NCI-H510A (cell line): ENCODE measurements at places on chromosomes 1 and 21.

DNA sequence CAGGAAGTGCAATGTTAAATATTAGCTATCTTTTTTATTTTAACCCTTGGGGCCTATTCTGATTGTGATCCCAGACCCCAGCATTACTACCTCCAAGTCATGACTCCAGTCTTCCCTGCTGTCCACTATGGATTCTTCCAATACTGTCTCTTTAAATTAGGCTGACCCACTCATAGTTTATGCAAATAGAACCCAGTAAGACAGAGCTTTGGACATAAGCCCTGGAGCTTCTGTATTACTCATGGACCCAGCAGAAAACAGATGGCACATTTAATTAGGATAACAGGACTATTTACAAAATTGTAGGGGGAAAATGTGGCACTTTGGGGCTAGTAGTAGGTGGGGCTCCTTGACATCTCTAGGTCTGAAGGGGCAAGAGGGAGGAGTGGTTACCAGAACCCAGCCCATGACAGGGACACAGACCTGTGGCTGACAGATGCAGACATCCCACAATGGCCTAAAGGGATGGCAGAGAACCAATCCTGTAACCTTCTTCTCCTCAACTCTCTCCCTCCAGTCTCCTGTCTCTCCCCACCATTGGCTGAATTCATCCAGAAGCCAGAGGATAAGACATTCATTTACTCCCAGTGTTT, 233.5 kb downstream of the OMA1 start:
- no peak for DNase-seq

- peak; percentile 86 for DNase-seq
Observed at GRCh38 chr1:39409055-39409816, 82.2 kb upstream of the BMP8A start.

DNA sequence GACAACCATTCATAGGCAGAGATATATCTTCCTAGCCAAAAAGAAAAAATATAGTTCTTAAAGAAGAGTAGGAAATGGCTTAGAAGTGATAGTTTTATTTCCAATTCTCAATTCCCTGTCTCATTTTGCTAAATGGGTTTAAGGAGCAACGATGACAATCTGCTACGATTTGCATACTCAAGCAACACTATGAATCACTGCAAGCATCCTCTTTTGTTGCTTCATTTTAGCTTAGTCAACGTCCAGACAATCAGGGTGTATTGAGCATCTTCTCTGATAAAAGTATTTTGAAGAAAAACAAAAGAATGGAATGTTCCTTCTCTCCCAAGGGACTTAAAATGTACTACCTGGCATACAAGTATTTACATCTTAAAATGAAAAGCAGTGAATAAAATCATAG, 80.6 kb downstream of the RGS7 start:
- no peak for DNase-seq

- DNase-seq: no peak
Observed at GRCh38 chr1:163970151-163970550, 588.8 kb upstream of the PBX1 start.

- no peak for DNase-seq
Observed at GRCh38 chr1:55078470-55078869, 39.1 kb downstream of the PCSK9 start.

- DNase-seq: peak; percentile 41
Observed at GRCh38 chr21:35051287-35051818, 2.3 kb upstream of the RUNX1 start.

DNA sequence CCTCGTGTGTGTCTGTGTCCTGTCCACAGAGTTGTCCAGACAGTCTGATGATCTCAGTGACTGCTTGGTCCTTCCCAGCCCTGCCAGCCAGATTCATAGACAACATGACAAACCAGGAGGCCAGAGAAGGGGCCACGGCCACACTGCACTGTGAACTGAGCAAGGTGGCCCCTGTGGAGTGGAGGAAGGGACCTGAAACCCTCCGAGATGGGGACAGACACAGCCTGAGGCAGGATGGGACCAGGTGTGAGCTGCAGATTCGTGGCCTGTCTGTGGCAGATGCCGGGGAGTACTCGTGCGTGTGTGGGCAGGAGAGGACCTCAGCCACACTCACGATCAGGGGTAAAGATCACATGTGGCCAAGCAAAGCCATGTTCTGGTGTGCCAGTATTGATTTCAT, 96.4 kb downstream of the OBSCN start:
- no peak for DNase-seq

DNA sequence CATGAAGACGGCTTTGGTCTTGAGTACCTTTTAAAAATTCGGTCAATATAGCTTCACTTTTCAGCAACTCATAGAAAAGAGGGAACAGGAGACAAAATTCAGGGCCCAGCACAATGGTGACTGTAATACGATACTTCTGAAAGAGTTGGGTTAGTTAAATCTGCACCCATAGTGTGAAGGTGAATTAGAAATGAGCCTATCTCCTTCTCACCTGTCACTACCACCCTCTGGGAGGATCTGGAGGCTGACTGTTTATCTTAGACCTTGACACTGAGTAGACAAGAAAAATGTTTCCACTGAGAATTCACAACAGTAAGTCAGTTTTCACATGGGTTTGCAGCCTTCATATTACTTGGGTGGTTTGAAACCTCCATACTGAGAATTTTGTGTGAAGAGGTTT, 57.9 kb upstream of the HMGB4 start:
- no peak for DNase-seq

DNA sequence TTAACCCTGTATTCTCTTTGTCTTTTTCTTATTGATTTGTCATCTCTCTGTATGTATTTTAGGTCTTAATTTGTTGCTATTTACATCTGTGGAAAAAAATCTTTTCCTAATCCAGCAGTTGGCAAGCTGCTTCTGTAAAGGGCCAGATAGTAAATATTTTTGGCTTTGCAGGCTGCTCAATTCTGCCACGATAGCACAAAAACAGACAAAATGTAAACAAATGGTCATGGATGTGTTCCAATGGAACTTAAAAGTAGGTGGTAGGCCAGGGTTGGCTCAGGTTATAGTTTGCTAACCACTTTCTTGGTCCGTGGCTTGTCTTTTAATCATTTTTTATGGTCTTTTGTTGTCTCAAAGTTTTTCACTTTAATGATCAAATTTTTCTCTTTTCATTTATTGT, 371.8 kb downstream of the HHAT start:
- no peak for DNase-seq

DNA sequence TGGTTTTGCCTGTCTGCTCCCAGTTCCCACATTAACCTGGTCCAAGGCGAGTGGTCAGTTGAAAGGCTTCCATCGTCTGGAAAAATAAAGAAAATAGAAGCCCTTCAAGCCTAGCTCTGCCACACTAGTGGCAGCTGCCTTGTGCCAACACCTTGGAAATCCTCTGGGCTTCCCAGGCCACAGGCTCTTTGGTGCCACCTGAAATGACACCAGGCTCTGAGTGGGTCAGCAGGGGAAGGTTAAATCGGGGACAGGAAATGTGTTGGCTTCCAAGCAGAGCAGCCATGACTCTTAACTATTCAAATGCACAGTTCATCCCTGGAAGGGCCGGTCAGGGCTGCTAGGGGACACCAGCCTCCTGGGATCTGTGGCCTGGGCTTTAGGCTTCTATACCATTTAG, 558.7 kb downstream of the MATN1 start:
- no peak for DNase-seq

GRCh38 chr21:41779659-41780058, 12.8 kb upstream of the RIPK4 start:
- peak; percentile 40 for DNase-seq

GRCh38 chr1:94946886-94947285, 20.0 kb upstream of the CNN3 start:
- no peak for DNase-seq

- no peak for DNase-seq
Observed at GRCh38 chr1:14135070-14135469, 435.1 kb downstream of the PRDM2 start.

GRCh38 chr1:30758785-30759380, 1.3 kb upstream of the LAPTM5 start:
- no peak for DNase-seq

DNA sequence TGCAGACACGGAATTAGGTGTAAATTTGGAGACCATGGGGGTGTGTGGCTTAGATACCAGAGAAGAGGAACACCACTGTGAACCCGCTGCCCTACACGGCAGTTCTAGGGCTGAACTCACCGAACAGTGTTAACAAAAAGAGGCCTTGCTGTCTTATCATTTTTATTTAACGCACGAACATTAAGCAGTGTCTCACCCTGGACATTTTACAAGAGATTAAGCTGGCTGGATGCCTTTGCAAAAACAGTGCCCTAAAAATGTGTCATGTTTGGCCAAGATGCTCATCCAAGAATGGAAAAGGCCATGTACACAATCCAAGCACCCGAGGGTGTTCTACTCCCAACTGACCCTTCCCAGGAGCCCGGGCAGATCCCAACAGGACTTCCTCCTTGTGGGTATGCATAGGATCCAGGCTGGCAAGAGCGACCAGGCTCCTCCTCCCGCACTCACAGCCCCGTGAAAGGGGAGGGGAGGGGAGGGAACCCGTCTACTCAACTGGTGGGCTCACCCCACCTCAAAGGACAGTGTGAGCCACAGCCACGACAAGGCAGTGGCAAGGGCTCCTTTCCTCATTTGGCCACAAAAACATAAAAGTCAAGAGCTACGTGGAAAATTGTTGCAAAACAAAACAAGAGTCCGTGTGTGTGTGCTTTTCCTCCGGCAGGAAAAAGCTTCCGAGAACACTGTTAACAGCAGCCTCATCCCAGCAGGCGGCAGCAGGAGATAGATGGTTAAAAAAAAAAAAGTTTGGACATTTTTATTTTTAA, 20.3 kb downstream of the C2CD2 start:
- peak; percentile 31 for DNase-seq

- no peak for DNase-seq
Observed at GRCh38 chr1:9603307-9603706, 14.6 kb downstream of the TMEM201 start.

GRCh38 chr1:211198111-211198510, 61.1 kb upstream of the RCOR3 start:
- no peak for DNase-seq

- DNase-seq: no peak
Observed at GRCh38 chr1:44120398-44120949, 1.9 kb downstream of the KLF17 start.

GRCh38 chr1:119898530-119898929, 2.2 kb upstream of the ADAM30 start:
- no peak for DNase-seq

DNA sequence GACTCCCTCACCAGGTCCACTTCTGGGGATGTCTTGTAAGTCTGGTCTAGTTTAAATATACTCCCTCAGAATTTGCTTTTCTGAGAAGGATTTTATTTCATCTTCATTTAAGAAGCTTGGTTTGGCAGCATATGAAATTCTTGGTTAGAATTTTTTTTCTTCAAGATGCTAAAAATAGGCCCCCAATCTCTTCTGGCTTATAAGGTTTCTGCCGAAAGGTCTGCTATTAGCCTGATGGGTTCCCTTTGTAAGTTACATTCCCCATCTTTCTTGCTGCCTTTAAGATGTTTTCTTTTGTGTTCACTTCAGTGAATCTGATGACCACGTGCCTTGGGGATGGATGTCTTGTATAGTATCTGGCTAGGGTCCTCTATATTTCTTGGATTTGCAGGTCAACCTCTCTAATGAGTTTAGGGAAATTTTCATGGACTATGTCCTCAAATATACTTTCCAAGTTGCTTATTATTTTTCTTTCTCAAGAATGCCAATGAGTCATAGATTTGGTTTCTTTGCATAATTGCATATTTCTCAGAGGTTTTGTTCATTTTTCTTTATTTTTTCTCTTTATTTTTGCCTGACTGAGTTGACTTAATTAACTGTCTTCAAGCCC, 19.4 kb downstream of the TCP10L start:
- no peak for DNase-seq

DNA sequence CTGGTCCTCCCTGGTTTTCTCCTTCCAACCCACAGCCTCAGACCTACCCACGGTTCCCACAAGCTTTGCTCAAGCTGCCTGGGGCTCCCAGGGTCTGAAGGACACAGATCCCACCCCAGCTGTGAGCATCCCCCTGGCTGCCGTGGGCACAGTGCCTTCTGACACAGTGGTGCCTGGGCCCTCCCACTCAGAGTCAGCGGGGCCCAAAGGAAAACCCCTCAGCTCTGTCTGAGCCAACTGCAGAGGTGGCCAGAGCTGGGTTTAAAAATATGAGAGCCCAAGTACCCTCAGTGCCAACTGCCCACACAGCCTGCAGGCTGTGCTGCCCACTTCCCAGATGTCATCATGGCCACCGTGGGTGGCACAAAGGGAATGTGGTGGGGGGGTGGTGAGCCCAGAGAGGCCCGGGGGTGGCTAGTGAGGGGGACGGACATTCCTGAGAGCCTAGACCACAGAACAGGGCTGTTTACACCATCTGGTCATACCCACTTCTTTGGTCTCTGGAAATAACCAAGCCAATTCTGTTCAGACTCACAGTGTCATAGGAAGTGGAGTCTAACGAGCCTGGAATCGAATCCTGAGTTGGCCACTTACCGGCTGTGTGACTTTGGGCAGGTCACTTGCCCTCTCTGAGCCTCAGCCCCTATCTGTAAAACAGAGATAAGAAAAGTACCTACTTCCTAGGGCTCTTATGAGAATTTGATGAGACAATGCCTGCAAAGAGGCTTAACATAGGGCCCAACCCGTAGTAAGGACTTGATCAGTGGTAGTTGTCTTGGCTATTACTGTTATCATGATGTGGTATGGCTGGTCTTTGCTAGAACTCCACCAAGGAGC, 85.5 kb downstream of the CAMK2N1 start:
- DNase-seq: no peak

GRCh38 chr1:100502052-100502792, 35.7 kb upstream of the GPR88 start:
- peak; percentile 58 for DNase-seq

DNA sequence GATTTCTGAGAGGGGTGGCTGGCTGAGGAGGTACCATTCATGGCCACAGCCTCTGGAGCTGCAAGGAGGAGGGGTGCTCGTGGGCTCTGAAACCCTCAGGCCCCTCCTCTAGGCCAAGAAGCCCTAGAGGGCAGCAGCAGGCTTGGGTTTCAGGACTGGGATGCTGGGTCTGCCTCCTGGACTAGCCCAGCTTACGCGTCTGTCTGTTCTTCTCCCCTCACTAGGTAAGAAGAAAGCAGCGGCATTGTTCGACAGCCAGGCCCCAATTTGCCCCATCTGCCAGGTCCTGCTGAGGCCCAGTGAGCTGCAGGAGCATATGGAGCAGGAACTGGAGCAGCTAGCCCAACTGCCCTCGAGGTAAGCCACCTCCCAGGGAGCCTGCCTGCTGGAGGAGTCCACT, 60.3 kb downstream of the TMEM53 start:
- no peak for DNase-seq

DNA sequence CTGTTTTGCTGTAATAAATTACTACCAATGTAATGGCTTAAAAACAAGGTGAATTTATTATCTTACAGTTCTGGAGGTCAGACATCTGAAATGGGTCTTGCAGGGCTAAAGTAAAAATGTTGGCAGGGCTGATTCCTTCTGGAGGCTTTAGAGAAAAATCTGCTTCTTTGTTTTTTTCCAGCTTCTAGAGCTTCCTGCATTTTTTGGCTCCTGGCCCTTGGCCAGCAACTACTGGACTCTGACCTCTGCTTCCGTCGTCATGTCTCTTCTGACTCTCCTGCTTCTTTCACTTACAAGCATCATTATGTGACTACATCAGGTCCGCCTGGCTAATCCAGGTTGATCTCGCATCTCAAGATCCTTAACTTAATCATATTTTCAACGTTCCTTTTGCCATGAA, 350.9 kb downstream of the S1PR1 start:
- DNase-seq: no peak

GRCh38 chr1:226903819-226904716, 33.7 kb downstream of the PSEN2 start:
- DNase-seq: no peak

- peak; percentile 9 for DNase-seq
Observed at GRCh38 chr21:43986544-43987451, 25.3 kb upstream of the TRAPPC10 start.

- no peak for DNase-seq
Observed at GRCh38 chr1:182048562-182048961, 12.9 kb downstream of the ZNF648 start.

GRCh38 chr1:21874778-21875547, 62.1 kb downstream of the HSPG2 start:
- no peak for DNase-seq
